IMR-90 (cell line): ENCODE measurements at places on chromosomes 2 and 18.

DNA sequence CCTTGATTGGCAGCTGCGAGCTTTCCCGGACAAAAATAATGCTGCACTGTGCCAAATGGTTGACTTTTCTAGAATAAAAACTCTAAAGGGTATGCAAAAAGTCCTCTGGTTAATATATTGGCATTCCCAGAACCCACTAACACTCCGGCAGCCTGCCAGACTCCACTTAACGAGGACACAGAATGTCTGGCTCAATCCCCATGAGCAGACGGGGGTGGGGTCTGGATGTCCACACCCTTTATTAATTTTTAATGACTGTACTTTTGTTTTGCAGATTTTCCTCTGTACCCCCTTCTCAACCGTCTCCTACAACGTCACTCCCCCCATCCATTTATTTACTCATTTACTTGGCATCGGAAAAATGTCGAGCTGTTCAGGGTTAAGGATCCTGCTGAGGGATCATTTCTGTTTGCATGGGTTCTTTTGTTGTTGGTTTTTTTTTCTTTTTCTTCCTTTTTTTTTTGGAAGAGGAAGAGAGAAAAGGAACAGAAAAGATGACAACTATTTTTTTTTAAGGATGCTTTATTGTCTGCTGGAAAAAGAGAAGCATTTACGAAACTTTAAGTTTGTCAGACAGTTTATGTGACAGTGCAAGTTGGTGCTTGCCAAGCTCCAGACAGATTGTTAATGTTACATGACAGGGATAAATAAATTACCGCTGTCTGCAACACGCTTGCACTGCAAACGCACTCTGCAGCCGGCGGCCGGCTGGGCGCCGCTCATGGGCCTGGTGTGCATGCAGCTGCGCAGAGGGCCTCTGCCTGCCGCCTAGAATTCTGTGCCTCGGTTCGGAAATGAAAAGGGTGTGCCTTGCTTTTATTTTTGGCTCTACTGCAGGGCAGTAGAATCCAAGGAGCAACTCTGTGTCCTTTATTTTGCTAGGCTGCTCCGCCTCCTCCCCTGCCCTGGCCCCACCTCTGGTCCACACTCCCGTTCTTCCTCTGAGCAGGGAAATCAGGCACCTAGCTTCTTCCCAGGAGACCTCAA lies 3.6 kb downstream of the LDLRAD4 start:
- H3K4me1 ChIP-seq, result peaks cover 2% of the 10 kb centered on the region; the same call in 1 of the 2 replicates
- peak; percentile 37 for DNase-seq
- H3K4me3 ChIP-seq, result no peak overlapping the region

- H3K27me3 ChIP-seq, result no peaks in the 10 kb centered on the region; the same call in 1 of the 2 replicates
- DNase-seq, result no peak
Measured at GRCh38 chr18:57035590-57035989, 111.3 kb upstream of the BOD1L2 start.

DNA sequence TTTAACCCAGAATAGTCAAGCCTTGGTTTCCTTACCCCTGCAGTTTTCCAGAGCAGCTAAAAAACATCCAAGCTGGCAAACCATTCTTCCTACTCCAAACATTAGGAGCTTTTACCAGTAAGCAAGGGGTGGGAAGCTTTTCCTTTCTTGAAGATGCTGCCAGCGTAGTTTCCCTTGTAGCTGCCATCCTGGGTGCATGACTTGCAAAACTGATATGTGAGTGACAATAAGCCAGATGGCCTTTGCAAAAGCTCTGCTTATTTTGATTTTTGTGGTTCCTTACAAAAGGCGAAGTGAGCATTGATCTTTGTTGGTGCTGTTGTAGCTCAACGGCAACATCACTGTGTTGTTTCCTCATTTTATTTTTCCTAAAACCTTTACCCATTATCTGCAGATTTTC lies 138.8 kb downstream of the WDSUB1 start:
- no peak overlapping the region for H3K4me3 ChIP-seq
- H3K4me1 ChIP-seq, result peaks cover 7% of the 10 kb centered on the region
- H3K36me3 ChIP-seq, result peaks cover 13% of the 10 kb centered on the region; the same call in 1 of the 2 replicates
- no peak for DNase-seq
- H3K27ac ChIP-seq, result no peak overlapping the region

GRCh38 chr2:179106676-179107428 lies 56.9 kb upstream of the CCDC141 start:
- H3K27ac ChIP-seq, result no peak overlapping the region
- H3K4me1 ChIP-seq, result peaks cover 8% of the 10 kb centered on the region
- H3K4me3 ChIP-seq, result no peak overlapping the region
- DNase-seq, result peak; percentile 94
- H3K36me3 ChIP-seq, result peaks cover 12% of the 10 kb centered on the region

DNA sequence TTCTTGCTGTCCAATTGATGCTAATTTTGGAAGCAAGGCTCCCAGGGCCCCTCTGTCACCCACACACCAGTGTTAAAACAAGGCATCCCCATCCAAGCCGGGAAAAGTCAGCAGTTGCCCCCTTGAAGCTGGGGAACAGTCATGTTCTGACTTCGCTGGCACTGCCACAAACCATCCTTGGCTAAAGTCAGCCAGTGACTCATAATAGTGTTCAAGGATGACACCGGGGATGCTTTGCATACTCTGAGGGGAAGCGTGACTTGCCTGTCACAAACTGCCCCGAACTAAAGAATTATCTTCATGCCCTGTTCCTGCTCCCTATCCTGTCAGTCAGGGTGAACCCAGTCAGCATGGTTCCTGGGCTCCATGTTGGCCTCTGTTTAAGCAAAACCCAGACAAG lies 37.0 kb downstream of the TGFA start:
- H3K27me3 ChIP-seq, result peaks cover 3% of the 10 kb centered on the region
- H3K36me3 ChIP-seq, result no peaks in the 10 kb centered on the region
- DNase-seq, result no peak
- no peaks in the 10 kb centered on the region for H3K4me1 ChIP-seq
- H3K4me3 ChIP-seq, result no peak overlapping the region

GRCh38 chr2:218833023-218833609 lies 1.5 kb upstream of the PRKAG3 start:
- no peak overlapping the region for H3K4me3 ChIP-seq
- H3K4me1 ChIP-seq, result no peaks in the 10 kb centered on the region
- no peak for DNase-seq
- H3K27me3 ChIP-seq, result peaks cover 59% of the 10 kb centered on the region
- H3K36me3 ChIP-seq, result no peaks in the 10 kb centered on the region
